ENCODE measurements at places on chromosomes 3 and 15.

DNA sequence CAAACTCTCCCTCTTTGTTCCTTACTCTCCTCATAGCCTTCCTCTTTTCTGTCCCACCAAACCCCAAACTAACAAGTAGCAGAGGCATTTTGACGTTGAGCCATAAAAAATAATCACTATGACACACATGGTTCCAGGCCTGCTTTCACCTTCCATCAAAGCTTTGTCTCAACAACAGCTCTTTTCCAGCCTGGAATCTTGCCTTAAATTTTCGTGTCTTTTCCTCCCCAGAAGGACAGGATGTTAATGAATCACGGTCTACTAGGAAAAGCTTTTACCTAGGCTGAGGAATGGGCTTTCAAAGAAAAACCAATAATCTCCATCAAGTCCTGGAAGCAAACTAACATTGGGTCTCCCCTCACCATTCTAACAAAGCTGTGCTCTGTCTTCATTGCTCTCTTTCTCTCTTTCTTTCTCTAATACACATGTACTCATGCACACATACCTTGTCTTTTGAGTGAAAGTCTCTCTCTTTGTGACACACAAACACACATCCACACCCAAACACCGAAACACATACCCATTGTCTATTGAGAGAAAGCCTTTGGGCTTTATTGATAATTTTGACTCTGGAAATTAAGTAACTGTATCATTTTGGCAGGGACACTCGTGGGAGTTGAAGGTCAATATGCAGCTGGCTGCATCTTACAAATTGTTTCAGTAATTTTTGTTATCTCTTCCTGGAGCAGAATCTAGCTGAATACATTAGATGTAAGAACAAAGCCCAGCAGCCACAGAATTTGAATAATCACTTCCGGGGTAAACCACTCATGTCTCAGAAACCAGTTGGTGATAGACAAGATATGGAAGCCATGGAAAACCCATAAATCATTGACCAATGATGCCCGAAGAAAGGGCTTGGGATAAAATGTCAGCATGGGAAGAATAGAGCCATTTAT, 107.4 kb upstream of the SLC4A7 start:
- no peak for DNase-seq

GRCh38 chr3:143716731-143717130, 131.5 kb downstream of the SLC9A9 start:
- no peak for DNase-seq

GRCh38 chr15:91853948-91854638, 585 bp downstream of the SLCO3A1 start:
- DNase-seq = no peak

DNA sequence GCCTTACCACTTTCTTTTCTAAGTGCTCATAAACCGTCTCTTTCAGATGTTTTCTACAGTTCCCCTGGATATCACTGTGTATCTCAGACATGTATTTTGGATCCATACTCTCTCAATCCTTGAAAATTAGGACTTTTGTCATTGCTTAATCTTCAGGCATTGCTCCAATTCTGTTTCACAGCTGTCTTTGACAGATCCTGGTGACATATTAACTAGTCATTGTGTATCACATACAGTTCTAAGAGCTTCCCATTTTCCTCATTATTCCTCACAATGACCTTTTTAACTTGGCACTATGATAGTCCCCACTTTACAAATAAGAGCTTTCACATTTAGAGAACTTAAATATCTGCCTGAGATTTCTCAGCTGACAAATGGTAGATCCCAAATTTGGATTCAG, 151.7 kb downstream of the CLSTN2 start:
- DNase-seq = no peak

- DNase-seq = no peak
Measured at GRCh38 chr3:155958676-155959075, 88.2 kb downstream of the GMPS start.

DNA sequence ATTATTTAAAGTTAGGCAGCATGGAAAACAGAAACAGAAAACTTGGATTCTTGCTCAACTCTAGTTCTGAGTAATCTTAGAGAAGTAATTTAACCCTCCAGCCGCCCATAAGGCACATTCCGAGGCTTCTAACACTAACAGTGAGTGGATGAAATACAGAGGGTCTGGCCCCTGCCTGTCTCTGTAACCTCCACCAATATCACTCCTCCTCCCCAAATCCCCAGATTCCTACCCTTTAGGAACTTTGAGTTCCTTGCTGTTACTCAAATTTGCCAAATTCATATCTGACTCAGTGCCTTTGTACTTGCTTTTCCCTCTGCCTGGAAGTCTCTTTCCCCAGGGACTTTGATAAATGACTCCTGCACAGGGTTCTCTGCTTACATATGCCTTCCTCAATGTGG, 112.5 kb upstream of the TGFBR2 start:
- DNase-seq = no peak

GRCh38 chr3:108117241-108117775, 26.5 kb upstream of the CD47 start:
- DNase-seq = no peak

- DNase-seq = no peak
Measured at GRCh38 chr15:69579950-69580618, 127.5 kb downstream of the RPLP1 start.

DNA sequence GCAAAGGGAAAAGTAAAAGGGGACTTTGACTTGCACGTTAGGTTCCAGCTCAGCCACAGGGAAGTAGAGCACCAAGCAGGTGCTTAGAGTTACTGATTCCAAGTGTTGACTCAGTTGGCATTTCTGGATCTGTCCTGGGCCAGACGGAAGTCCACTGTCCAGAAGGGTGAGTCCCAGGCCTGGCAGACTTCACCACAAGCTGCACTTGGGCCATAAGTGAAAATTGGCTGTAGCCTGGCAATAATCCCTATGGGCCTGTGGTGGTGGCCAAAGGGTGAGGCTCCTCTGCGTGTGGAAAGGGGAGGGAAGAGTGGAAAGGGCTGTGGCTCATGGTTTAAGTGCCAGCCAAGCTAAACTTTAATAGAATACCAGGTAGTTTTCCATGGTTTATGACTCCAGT, 121.5 kb downstream of the DTWD1 start:
- no peak for DNase-seq

DNA sequence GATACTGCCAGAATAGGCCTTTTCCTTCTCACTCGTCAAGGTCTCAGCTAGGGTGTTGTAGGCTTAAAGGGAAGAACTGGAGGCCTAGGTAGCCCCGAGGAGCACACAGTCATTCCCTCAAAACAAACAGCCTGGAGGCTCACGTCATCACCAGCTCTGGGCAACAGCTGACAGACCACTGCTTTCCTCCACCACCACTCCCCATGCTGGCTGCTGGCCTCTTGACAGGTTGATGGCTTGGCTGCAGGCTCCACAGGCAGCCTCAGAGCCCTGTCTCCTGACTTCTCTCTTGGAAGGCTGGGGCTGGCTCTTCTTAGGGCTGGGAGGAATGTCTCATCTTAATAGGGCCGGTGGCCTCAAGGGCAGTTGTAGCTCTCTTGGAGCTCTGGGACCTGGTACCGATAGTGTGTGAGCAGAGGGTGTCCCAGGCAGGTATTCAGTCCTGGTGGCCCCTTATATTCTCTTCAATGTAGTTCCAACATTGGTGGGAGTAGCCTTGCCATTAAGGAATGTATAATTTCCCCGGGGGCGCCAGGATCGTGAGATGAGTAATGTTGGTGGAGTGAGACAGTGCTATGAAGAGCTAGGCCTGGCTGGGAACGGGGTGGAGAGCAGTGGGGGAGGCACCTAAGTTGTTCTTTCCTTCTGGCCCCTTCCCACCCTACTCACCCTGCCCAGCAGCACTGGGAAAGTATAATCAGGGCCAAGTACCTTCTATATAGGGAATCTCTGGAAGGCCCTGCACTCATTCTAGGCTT, 6.1 kb upstream of the AP2M1 start:
- no peak for DNase-seq

DNA sequence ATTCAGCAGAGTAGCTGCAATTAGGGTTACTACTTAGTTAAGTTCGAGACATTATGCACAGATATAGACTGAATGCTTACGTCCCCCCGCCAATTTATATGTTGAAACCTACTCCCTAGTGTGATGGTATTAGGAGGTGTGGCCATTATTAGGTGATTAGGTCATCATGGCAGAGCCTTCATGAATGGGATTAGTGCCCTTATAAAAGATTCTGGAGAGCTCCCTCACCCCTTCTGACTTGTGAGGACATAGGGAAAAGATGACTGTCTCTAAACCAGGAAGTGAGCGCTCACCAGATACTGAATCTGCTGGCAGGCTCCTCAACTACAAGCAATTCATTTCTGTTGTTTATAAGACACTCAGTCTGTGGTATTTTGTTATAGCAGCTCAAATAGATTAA, 25.6 kb upstream of the TEX9 start:
- no peak for DNase-seq

DNA sequence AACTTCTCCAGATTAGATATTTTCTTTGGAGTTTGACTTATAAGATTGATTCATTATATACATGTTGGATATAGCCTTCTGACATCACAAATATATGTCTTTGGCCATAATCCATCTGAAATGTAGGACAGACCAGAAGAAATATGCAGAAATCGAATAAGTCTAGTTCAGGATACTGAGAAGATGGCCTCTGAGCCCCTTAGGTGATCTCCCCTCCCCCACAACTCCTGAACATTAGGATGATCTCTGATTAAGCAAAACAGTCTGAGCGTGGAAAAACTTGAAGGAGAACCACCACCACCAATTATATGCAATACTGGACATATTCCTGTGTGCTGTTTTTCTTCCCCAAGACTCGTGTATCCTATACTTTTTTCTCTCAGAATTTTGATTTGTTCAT, 3.2 kb downstream of the SETD5 start:
- no peak for DNase-seq

- no peak for DNase-seq
Measured at GRCh38 chr3:172546105-172546504, 22.9 kb upstream of the TNFSF10 start.

GRCh38 chr3:116445311-116445841, at the start of gene LSAMP:
TSS of gene LSAMP (minus strand) at chr3:116445487.
- no peak for DNase-seq

- DNase-seq = no peak
Measured at GRCh38 chr3:115245438-115245837, 98.3 kb upstream of the ZBTB20 start.

DNA sequence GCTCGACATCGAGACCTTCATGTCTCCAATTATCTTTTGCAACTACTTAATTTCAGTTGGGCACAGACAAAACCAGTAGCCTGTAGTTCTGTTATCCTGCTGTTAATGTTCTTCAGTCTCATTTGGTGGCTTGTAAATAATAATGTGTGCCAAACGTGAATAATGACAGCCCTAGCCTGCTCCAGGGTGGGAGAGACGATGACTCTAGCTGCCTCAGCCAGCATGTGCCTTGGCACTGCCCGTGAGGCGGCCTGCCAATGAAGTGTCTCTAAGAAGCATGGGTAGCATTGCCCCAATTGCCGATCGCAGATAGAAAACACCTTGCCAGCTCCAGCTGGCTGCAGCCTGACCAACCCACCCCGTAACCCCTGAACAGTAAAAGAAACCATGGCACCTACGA, 58.8 kb downstream of the ASB7 start:
- no peak for DNase-seq

GRCh38 chr3:16604433-16604832, 790 bp downstream of the DAZL start:
- no peak for DNase-seq
